COR-L47 (cell line): ENCODE measurements at places on chromosomes 1 and 21.

DNA sequence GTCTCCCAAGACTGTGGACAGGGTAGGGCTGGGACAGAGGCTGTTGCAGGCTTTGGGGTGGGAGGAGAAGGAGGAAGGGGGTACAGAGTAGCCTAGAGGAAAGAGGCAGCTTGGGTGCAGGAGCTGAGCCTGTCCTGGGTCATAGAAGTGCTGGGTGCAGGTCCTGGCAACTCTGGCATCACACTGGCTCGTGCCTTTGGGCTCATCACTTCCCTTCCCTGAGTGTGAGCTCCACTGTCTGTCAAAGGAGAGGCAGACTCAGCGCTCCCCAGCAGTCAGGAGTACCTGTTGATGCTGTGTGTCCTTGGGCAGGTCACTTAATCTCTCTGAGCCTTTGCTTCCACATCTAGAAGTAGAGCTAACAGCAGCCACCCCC lies 157.1 kb downstream of the PTPRU start:
- no peak for DNase-seq

DNA sequence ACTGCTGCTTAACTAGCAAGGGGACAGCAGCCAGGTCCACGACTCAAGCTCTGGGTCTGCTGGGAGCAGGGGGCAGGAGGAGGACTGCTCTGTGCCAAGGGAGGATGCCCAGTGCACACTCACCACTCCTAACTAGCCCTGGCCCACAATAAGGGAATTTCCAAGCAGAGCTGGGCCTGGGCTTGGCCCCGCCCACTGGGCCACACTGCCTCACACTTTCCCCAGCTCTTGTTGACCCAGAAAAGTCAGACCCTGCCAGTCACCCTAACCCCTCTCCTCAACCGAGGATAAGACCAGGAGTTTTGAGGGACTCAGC lies 18.7 kb downstream of the SLC9A1 start:
- DNase-seq: no peak

- no peak for DNase-seq
Observed at GRCh38 chr1:27307874-27308598, 13.9 kb upstream of the TMEM222 start.

DNA sequence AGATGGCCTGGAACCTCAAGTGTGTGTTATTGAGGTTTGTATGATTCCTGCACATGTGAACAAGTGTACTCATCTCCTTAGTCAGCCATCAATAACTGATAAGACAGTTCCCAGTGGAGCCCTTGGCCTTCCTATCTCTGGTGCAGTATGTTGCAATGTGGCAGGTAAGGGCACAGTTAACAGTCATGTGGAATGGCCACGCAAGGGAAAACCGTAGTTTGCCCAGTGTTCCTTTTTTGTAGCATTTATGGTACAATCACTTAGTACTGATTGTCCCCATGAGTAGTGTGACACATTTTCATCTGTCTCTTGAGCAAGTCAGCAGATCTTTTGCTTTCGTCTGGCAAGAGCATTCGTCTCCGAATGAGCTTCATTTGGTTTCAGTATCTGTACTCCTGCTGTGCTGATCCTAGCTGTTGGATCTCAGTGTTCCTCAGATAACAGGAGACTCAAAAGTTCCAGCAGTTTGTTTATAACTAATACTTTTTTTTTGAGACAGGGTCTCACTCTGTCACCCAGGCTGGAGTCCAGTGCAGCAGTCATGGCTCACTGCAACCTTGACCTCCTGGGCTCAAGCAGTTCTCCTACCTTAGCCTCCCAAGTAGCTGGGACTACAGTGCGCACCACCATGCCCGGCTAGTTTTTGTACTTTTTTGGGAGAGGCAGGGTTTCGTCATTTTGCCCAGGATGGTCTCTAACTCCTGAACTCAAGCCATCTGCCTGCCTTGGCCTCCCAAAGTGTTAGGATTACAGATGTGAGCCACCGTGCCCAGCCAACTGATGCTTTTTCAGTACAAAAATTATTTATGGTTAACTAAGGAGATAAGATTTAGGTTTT lies 8.2 kb downstream of the CTPS1 start:
- DNase-seq: no peak

DNA sequence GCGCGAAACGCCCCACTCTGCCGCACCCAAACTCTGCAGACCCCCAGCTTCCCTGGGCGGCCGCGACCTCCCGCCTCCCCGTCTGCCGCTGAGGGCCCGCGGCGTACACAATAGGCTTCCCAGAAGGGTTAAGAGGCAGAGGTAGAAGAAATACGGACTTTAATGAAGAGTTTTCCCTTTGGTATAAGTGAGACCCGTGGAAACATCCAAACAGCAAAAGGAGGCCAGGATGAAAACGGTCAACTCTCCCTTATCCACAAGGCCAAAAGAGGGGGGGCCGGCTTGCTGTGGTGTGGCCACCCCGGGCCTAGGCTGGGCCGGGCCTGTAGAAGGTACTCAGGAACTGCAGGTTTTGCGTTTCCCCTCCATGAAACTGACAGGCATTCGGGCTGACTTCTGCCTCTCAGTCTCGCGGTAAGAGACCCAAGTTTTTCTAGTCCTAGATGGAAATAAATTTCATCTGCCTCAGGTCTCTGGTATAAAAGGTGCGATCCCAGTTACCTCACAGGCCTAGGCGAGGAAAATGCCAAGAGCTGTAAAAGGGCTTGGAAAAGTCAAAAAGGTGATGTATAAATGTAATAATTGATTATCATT lies 671 bp upstream of the PYGO2 start:
- DNase-seq: no peak

- DNase-seq: peak; percentile 61
Observed at GRCh38 chr1:183416850-183417771, 1.1 kb downstream of the NMNAT2 start.

- no peak for DNase-seq
Observed at GRCh38 chr1:162882248-162882674, 21.3 kb upstream of the CCDC190 start.

DNA sequence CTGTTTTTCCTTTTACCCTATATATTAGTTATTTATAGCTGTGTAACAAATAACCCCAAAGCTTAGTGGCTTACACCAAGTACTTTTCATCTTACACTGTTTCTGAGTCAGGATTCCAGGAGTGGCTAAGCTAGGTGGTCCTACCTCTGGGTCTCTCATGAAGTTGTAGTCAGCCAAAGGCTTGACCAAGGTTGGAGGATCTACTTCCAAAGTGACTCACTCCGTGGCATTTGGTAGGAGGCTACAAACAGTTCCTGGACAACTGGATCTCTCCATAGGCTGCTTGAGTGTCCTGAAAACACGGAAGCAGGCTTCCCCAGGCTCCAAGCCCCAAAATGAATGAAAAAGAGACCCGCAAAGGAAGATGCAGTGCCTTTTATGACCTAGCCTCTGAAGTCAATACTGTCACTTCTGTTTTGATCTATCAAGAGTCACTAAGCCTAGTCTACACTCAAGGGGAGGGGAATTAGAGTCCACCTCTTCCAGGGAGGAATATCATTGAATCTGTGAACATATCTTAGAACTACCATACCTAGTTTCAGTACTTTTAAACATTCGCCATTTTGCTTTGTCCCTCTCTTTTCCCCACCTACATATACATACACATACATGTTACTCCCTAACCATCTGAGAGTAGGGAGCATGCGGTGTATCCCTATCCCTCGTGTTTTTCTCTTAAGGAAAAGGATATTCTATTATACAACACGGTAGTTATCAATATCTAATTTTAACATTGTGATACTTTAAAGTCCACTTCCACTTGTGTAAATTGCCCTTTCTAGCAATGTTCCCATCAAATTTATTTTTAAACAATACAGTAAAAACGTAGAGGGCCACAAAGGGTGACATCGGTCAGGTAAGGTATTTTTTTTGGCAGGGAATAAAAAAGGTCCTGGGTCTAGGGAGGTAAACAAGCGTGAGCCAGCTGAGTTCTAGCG lies 67.2 kb downstream of the SLC35A3 start:
- no peak for DNase-seq
